Activated CD4-positive, alpha-beta T cell treated with anti-CD3 and anti-CD28 coated beads, Interleukin-2, amount 50 U/mL, for 16 hours (primary cell): ENCODE measurements at places on chromosomes 13 and 19.
A peak's percentile ranks its signal among the peaks of the same experiment; 100 is the strongest.

DNA sequence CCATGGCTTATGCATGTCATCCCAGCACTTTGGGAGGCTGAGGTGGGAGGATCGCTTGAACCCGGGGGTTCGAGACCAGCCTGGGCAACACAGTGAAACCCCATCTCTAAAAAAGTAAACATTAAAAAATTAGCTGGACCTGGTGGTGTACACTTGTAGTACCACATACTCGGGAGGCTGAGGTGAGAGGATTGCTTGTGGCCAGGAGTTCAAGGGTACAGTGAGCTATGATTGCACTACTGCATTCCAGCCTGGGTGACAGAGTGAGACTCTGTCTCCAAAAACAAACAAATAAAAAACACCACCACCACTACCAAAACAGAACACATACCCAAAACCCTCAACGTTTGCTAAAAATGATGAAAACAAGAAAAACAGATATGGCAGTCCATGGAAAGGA, 15.9 kb downstream of the FBXO17 start:
- DNase-seq, result no peak

DNA sequence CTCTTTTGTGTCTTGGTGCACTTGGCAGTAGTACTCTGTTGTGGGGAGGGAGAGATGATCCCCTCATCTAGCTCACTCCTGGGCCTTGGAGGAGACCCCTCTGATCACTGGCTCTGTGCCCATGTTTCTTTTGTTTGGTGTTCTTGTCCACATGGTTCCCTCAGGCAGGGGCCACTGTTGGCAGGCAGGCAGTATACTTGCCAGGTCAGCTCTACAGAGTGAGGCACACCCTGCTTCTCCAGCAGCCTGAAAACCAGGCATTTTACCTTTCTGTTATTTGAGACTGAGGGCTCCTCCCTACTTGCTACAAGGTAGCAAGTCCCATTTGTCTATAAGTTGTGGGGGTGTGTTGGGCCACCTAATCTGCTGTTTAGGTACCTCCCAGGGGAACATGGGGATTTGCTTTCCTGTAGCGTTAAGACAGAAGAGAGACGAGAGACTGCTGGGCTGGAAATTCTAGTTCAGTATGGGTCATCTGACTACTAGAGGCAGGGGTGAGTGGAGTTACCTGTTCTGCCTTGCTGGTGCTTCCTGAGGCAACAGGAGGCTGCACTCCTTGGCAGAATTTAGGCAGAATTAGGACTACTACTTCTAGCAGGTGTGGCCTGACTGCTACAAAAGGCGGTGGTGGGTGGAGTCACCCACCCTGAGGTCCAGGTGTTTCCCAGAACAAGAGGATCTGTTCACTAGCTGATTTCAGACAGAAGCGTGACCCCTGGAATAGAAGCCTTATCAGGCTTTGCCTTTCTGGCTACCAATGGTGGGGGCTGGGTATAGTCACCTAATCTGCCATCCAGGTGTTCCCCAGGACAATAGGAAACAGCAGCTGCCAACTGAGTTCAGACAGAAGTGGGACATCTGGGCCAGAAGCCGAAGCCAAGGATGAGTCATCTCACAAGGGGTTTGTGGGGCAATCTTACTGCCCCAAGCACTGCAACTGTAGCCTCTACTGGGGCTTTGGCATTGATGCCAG, 843.0 kb upstream of the ATXN8OS start:
- no peak for DNase-seq

- DNase-seq, result no peak
Measured at GRCh38 chr19:42538841-42539709, 10.8 kb upstream of the CEACAM1 start.

- peak; percentile 18 for DNase-seq
Measured at GRCh38 chr13:83780227-83780626, 102.0 kb downstream of the SLITRK1 start.

- DNase-seq, result peak; percentile 32
Measured at GRCh38 chr19:31054430-31054829, 294.8 kb downstream of the TSHZ3 start.

DNA sequence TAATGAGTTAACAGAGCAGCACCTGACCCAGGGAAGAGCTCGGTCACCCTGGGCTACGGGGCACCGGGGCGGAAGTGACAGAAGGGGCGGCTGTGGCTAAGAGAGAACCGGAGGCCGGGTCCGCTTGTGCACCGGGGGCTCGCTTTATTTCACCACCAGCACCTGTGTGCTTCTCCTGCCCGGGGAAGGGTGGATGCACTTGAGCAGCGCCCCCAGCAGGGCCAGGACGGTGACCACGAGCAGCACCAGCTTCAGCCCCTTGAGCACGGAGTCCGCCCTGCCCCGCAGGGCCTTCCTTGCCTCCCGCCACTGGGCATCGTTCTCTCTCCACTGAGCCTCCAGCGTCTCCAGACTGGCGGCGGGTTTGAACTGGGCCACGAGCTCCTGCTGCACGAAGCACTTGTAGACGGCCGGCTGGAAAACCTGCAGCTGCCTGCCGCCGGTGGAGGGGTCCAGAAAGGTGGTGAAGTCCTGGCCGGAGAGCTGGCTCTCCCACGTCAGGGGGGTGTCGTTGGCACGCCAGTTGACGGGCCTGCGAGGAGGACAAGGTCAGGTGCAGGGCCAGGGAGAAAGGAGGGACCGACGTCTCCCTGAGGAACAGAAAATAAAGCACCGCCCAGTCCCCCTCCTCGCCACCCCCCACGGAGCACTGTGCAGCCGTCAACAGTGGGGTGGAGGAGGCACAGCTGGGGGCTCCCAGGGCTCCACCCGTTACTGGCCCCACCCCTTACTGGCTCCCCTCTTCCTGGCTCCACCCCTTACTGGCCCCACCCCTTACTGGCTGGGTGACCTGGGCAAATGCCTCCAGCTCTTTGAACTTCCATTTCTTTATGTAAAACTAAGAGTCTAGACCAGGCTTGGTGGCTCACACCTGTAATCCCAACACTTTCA, 3.6 kb downstream of the FAM187B start:
- DNase-seq, result no peak

- no peak for DNase-seq
Measured at GRCh38 chr13:102729560-102730270, 34.9 kb upstream of the METTL21C start.

GRCh38 chr13:89307278-89307677, 1636.1 kb downstream of the SLITRK5 start:
- DNase-seq, result peak; percentile 0

- DNase-seq, result no peak
Measured at GRCh38 chr19:30173593-30174356, 198.4 kb upstream of the ZNF536 start.

GRCh38 chr19:27775395-27775794, 1437.6 kb downstream of the UQCRFS1 start:
- DNase-seq, result no peak

DNA sequence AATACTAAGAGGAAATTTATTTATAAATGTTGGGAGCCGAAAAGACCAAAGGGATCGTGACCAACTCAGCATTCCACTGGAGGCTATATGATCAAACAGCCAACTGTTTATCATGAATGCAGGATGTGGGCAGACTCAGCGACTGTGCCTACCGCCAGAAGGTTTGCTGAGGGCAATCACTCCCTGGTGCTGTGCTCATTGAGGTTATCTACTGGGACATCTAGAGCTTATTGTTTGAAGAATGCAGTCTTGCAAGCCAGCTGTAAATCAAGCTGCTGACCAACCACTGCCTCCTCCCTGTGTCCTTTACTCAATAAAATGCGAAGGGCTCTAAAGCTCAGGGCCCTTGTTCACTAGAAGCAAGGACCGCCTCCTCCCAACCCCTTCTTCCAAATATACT, 8.5 kb upstream of the XPO4 start:
- no peak for DNase-seq

DNA sequence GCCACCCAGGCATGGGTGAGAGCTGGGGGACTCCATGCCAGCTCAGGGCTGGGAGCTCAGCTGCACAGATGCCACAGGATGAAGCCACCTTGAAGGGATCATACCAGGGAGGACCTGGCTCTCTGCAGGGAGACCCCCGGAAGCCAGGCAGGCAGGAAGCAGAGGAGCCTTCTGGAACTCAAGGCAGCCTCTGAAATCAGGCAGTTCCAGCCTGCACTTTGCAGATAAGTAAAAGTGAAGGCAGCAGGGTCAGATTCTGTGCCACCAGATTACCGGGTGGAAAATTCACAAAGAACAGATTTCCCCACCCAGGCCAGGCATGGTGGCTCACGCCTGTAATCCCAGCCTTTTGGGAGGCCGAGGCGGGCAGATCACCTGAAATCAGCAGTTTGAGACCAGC, 2.5 kb downstream of the TMEM259 start:
- no peak for DNase-seq

DNA sequence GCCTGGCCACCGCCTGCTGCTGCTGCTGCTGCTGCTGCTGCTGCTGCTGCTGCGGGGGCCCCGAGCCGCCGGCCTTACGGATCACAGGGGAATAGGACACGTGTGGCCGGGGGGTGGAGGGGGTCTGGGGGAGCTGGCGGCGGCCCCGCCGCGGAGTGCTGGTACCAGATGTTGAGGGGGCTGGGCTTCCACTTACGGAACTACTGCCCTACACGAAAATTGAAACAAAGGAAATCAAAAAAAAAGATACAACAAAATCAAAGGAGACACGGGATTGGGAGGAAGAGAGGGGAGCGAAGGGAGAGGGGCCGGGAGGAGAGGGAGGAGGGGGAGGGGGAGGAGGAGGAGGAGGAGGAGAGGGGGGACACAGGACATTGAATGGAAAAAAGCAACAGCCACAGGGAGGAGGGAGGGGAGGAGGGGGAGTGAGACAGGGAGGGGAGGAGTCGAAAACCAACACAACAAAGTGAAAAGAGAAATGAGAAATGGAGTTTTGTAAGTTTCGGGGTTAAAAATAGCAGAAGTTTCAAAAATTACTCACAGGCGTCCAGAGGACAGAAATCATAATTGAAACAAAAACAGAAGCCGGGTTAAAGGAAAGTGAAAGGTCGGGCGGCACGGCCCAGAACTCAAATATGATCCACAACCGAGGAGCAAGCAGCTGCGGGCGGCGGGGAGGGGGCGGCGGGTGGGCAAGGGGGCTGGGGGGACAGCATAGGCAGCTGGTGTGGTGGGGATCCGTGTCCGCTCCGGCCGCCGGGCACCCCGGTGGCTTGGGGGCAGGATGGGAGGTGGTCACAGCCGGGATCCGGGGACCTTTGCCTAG, 57.8 kb downstream of the IER2 start:
- DNase-seq, result peak; percentile 82

DNA sequence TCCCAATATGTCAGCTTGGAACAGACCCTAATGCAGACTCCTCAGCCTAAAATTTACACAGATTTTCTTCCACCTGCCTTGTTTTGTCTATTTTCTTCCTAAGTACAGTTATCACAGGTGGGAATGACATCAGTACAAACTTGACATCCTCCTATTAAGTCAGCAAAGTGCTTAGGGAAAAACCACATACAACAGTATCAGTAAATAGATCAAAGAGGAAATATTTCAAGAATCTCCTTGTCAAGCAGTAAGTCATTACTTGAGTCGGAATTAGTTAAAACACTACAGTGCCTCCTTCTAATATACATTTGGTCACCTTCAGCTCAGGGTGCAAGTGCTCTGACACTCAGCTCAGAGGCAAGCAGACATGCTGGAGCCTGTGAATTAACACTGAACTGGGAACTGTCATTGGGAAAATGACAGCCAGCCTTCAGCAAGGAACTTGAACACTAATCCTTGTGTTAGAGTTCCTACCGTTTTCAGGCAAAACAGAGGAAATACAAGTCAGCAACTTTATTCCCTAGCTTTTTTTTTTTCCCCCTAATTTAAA, 394.3 kb upstream of the HTR2A start:
- DNase-seq, result no peak

- DNase-seq, result no peak
Measured at GRCh38 chr19:19966862-19967261, 66.1 kb downstream of the ZNF93 start.

GRCh38 chr19:48635966-48636858, 967 bp downstream of the DBP start:
- no peak for DNase-seq

- DNase-seq, result no peak
Measured at GRCh38 chr13:73603646-73604045, 530.6 kb downstream of the KLF12 start.

GRCh38 chr19:3028305-3029064, 595 bp downstream of the TLE2 start:
- DNase-seq, result no peak

DNA sequence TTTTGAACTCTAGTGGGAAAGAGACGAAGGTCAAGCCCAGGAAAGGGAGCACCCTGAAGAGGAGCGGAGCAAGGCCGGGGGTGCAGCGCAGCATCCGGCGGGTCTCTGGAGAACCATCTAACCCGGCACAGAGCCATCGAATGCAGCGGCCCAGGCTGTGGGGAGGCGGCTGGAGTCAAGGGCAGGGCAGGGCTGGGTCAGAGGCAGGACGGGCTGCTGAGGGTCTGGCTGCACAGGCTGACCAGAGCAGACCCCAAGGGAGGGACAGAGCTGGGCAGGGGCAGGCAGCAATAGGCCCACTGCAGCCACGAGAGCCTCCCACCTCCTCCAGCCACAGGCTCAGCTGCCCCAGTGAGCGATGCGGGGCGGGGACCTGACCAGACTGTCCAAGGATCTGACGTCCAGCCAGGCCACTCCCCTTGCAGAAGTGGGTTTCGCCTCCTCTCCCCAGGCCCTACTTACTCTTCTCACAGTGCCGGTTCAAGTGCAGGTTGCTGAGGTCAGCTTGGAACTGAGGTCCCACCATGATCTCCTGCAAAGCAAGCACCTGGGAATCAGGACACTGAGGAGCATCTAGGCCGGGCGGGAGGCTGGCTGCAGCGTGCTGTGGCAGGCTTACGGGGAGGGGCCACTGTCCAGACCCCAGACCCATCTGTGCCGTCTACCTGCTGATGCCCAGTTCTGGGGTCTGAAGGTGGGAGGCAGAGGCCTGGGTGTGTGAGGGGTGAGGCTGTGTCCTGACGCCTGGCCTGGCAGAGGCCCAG, 19.2 kb downstream of the MIER2 start:
- DNase-seq, result no peak

- DNase-seq, result no peak
Measured at GRCh38 chr19:41570179-41570578, 5.8 kb upstream of the CEACAM21 start.

DNA sequence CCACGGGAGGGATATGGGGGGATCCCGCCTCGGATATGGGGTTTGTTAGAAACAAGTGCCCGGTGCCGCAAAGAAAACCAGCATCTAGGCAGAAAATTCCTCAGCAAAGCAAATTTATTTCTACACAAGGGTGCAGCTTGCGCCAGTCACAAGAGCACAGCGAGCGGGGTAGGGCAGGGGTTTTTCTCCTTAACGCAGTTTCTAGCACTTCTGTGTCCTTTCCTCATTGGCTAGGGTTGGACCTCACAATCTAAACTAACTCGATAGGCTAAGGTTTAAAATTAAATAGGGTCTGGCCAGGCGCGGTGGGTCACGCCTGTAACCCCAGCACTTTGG, 595 bp downstream of the ZNF440 start:
- DNase-seq, result no peak

GRCh38 chr13:79966493-79966895, 374.4 kb downstream of the SPRY2 start:
- DNase-seq, result no peak
